ENCODE measurements at places on chromosomes 11 and 22.

DNA sequence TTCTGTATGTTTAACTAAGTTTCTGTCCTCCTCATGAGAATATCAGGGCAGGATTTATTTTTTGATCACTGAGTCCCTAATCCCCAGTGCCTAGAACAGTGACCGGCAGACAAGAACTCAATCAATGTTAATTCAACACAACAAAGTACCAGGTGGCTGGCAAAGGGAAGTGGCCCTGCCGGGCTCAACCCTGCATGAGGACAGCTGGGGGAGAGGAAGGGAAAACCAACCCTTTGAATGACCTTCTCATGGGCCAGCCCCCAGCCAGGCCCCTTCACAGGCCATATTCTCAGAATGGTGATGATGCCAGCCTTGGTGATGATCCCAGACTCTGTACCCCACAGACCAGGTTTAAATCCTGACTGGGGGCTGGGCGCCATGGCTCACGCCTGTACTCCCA is 1.4 kb upstream of the MFNG start:
- no peak for DNase-seq

GRCh38 chr11:11073996-11074395 is 216.1 kb upstream of the ZBED5 start:
- DNase-seq: no peak

- DNase-seq: peak; percentile 6
Observed at GRCh38 chr22:45504373-45505341, 2.0 kb downstream of the FBLN1 start.

DNA sequence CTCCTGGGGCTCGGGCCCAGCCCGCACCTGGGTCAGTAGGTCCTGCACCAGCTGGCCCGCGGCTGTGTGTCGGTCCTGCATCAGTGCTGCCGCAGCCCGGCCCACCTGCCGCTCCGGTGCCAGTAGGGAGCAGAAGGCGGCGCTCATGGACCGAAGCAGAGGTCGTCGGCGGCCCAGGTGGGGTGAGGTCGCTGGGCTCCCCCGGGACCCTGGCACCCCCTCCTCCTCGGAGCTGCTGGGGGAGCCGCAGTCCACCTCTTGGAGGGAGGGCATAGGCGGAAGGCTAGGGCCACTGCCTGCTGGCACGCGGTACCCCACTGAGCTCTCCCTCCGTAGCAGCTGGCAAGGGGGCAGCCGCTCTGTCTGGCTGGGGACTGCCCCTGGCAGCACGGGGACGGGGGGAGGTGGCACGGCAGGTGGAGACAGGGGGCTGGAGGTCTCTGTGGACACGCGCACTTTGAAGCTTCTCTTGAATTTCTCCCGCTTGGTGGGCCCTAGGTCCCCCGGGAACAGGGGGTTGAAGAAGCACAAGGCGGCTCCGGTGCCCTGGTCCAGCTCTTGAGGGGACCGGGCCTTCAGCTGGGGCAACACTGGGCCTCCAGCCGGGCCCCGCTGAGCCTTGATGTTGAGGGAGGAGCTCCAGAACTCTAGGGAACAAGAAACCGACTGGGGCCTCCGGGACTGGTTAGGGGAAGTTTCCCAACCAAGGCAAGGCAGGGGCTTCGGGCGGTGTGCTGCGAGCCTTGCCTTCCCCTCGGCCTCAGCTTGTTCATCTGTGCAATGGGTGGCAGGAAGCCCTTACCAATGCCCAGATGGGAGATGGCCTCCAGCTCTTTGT is 1.4 kb downstream of the RIN1 start:
- no peak for DNase-seq

GRCh38 chr22:33811208-33811607 is 109.1 kb downstream of the LARGE1 start:
- DNase-seq: no peak

GRCh38 chr22:37228106-37229011 is 15.7 kb downstream of the RAC2 start:
- DNase-seq: peak; percentile 63

DNA sequence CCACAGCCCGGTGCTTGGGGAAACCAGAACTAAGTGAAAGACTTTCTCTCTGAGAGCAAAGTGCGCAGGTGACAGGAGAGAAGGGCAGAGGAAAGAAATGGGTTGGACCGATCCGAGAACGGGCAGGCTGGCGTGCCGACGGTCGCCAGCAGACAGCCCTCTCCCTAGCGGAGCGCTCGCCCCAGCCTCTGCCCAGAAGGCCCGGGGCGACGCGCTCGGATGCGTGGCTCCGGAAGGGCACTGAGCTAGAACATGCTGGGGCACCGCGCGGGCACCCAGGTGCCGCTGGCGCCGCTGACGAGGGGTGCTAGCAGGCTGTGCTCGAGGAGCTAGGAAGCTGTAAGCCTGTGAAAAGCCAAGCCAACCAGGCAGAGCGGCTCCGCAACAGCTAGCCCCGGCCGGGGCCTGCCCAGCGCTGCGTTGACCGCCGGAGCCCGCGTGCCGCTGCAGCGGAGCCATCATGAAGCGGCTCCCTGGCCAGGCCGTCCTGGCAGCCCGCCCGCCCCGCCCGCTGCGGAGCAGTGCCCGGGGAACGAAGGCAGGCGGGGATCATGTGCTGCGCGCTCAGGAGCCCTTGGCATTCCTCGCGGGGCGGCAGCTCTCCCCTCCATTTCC is 22.1 kb upstream of the RRAS2 start:
- peak; percentile 50 for DNase-seq

DNA sequence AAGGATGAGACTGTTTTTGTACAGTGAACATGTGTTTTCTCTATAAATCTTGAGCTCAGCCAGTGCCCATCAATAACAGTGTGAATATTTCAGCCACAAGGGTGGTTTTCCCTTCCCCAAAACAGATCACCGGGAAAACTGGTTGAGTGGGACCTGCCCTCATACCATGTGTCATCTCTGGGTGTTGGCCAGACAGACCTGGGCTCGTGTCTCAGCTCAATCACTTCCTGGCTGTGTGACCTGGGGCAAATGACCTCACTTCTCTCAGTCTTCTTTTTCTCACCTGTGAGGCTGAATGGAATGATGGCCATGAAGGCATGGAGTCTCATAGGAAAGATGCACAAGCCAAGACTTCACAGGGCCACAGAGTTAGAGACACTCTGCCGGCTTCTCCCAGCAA is 74.7 kb downstream of the COMMD9 start:
- DNase-seq: no peak

DNA sequence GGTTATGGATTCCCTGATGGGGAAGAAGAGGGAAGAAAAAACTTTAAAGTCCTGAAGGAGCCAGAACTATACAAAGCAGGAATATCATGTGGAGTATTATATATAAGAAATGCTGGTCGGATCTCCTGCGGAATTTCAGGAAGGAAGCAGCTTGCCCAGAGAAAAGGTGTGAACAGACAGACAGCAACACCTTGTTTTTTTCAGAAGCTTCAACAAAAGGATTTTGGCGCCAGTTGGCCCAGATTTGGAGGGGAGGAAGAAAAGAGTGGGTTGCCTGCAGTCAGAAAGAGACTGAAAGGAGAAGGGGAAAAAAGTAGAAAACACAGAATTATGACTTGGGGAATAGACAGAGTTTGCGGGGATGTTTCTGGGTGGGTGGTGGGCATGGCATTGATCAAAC is 45.2 kb downstream of the SEZ6L start:
- no peak for DNase-seq

DNA sequence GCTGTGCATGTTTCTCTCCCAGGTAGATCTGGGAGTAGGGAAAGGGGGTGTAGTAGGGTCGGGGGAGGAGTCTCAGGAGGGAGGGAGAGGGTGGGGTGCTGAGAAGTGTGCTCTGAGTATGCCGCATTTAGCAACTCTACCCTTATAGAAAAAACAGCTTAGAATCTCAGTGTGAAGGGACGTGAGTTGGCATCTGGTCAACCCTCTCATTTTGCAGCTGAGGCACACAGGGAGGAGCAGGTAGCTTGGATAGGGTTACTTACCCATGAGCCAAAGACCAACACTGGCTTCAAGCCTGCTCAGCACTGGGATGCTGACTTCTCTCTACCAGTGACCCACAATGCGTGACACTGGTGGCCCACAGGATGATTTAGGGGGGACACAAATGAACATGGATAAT is 95.9 kb downstream of the FBXO7 start:
- no peak for DNase-seq

DNA sequence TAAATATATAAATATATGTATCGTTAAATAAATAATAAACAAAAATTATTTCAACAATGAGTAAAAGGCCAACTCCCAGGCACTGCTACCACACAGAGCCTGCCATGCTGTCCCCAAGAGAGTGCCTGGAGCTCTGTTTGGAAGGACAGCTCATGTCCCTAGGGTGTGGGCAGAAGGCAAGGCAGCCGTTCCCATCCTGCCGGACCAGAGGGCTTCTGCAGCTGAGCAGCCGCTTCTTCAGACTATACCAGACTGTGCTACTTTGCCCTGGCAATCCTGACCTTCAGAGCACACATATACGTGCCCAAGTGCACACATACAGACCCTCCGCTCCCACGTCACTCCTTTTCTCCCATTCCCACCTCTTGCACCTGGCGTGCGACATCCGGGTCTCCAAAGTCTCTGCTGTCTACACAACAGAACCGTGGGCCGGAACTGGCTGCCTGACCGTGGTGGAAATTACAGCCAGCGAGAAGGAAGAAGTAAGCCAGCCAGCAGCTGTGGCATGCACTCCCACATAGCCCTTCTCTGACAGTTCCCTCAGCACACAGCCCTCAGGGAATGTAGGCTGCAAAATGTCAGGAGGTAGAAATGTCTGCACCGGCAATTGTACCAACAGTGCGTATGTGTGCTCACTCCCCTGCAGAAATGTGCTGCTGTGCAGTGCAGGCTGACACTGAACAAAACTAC is 24.0 kb downstream of the PAX6 start:
- DNase-seq: no peak

DNA sequence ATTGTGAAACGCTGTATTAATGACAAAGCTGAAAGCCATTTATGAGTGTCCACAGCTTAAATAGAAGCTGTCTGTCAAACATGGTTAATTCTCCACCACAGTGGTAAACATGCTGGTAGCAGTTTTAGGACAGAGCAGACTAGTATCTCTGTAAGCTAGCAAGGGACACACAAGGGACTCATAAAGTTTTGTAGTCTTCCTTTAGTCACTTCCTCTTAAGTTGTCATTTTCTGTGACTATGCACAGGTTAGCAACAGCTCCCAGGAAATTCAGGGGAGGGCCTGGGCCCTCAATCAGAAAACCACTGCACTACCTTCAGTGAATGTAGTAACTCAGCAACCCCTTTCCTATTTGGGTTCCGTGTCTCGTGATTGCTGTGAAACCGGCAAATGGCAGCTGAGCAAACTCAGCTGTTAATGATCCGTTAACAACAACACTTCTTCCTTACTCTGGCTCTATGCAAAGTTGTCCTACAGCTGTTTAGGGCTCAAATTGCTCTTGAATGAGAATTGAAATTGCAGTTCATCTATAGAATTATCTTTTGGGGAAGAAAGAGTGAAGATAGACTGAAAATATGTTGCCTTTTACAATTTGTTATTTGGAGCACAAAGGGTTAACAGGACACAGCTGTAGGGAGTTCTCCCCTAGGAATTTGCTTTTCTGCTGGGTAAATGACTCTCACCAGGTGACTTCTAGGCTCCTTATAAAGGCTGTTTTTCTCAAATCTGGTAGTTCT is at the start of gene MMP26:
MMP26 (plus strand) TSS at position 731 of the 736 bp plus-strand sequence.
- DNase-seq: no peak

GRCh38 chr11:122673701-122674100 is 18.2 kb downstream of the UBASH3B start:
- DNase-seq: no peak

DNA sequence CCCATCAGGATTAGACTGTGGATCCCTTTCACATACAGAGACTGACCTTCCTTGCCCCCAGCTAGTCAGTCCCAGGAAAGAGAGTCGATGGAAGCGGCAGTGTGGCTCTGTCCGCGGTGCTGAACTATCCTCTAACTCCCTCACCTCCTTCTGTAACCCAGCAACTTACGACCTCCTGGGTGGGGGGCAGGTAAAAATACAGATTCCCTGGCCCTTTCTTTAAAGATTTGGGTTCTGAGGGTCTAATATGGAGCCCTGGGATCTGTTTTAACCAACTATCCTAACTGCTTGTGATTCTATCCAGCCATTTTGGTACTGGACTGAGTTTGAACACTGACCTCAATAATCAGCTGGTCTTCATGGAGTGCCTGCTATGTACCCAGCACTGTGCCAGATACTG is 23.2 kb downstream of the MFNG start:
- DNase-seq: no peak

DNA sequence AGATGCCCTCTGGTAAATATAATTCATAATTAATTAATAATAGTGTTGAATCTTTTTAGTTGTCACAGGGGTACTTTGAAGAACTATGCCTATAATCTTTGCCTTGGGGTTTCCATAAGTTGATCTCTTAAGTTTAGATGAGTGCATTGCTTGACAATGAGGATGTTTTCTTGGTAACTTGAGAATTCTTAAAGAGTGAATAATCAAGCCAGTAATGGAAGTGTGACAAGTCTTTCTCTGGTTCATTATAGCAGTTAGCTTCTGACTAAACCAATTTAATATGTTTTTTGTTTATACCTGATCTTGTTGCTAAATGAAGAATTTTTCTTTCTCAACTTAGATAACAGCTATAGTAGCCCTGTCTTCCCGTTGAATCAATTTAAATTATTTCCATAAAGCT is 46.2 kb downstream of the ATXN10 start:
- no peak for DNase-seq

DNA sequence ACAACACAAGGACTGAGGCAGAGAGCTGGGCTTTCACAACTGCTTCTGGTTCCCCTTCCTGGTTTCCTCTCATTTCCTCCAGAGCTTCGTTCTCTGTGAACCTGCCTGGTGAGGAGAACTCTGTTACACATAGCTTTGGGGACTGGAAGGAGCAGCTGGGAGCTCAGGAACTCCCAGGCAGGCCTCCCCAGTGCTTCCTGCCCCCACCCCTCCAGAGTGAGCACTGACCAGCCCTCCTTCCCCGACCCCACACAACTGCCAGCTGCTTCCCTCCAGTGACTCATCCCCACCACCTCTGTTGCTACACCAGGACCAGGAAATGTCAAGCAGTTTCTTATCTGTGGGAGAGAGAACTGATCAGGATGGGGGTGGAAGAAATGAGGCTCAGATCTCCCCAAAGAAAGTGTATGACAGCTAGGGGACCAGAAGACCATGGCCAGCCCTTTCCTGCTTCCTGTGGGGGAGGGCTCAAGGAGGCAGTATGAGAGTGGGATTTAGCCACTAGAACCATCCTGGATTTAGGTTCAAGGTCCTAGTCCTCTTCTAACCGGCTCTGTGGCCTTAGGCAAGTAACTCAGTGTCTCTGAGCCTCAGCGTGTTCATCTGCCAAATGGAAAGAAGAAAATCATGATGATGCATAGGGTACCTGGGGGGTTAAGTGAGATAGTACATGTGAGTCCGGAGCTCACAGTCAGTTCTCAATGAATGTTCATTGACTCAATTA is 4.5 kb upstream of the TP53I11 start:
- DNase-seq: peak; percentile 34

DNA sequence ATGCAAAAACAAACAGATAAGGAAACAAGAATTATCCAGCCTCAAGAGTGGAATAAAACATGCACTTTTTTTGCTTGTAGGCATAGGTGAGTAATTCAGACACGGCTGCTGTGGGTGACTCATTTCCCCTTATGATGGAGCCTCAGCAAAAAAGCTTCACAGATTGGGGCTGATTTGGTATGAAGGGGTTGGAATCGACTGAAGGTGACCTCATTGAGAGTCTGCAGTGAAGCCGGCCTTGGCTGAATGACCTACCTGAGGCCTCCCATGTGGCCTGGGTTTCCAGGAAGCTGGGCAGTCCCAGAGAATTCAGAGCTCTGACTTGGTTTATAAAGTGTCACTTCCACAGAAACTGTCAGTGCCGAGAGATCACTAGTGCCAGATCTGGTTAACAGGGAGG is 34.2 kb upstream of the VPREB1 start:
- peak; percentile 73 for DNase-seq

- DNase-seq: no peak
Observed at GRCh38 chr11:126511475-126512115, 156.1 kb downstream of the ST3GAL4 start.

- no peak for DNase-seq
Observed at GRCh38 chr11:83666149-83666548, 380.0 kb upstream of the CCDC90B start.
